ENCODE measurements at places on chromosomes 6 and 20.

DNA sequence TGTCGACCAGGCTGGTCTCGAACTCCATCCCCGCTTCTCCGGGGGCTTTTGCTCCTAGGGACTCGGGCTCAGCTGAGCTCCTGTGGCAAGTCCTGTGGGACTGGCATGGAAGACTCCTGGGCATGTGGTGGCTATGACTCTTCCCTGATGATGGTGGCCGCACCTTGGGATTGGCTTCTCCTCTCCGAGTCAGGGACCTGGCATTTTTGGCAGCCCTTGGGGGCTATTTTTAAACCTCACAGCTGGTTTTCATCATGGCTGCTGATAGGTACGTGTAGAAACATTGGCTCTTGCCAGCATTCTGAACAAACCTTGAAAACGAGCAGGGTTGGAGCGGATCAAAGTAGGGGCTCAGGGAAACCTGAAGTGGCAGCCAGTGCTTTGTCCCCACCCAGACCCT is 54.1 kb downstream of the RBM38 start:
- DNase-seq = no peak

GRCh38 chr6:27370391-27370790 is 18.2 kb upstream of the ZNF391 start:
- DNase-seq = no peak

DNA sequence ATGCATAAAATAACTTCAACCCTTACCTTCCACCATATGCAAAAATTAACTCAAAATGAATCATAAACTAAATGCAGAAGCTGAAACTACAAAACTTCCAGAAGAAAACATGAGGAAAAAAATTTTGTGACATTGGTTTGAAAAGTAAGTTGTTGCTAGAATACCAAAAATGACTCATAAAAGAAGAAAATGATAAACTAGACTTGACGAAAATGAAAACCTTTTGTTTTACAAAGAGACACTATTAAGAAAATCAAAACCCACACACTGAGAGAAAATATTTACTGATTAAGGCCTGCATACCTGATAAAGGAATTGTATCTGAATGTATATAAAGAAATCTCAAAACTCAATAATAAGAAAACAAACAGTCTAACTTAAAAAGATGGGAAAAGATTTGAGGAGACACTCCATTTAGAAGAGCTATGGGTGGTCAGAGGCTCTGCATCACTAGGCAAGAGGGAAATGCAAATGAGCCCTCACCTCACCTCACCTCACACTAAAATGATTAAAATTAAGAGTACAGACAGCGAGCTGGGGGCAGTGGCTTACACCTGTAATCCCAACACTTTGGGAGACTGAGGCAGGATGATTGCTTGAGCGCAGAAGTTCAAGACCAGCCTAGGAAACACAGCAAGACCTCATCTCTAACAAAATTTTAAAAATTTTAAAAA is 97.6 kb upstream of the CST7 start:
- DNase-seq = no peak

DNA sequence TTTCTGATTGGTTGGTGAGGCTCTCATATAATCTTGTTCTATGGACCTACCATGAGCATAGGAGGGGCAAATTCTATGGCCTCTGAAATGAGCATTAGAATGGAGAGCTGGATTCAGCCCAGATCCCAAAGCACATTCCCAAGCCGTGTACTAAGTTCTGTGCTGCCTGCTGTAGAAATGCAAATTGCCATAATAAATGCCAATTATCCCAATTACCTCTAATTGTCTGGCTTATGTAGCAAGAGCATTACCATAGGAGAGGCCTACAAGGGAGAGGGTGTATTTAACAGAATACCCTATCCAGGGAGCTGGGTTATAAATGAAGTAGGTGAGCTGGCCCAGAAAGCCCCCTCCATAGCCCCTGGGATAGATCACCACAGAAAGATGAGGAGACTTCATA is 126.8 kb downstream of the LRFN2 start:
- no peak for DNase-seq

DNA sequence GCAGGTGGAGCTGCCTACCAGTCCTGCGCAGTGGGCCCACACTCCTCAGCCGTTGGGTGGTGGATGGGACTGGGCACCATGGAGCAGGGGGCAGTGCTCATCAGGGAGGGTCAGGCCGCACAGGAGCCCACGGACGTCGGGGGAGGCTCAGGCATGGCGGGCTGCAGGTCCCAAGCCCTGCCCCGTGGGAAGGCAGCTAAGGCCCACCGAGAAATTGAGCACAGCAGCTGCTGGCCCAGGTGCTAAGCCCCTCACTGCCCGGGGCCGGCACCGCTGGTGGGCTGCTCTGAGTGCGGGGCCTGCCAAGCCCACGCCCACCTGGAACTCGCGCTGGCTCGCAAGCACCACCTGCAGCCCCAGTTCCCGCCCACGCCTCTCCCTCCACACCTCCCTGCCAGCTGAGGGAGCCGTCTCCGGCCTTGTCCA is 30.2 kb upstream of the ID4 start:
- DNase-seq = no peak

DNA sequence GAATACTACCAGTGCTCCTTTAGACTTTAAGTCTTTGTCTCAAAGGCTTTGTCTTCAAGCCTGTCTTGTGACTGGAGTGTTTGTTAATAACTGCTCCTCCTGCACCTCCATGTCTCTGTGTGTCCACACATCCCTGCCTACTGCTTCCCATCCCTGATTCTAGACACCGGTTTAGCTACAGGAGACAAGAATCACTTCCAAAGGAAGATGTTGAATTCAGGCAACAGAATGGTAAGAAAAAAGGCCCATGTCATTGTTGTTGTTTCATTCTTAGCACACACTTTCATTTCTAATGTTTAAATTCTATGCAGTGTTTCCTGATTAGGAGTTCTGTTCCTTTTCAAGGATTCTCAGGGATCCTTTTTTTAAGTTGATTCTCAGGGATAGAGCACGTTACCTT is 293.6 kb upstream of the STXBP5 start:
- no peak for DNase-seq
